MV-4-11 (cell line): ENCODE measurements at places on chromosomes 13 and 19.
A peak's percentile ranks its signal among the peaks of the same experiment; 100 is the strongest.

GRCh38 chr13:45658586-45659235, 43.2 kb upstream of the ERICH6B start:
- DNase-seq: no peak

DNA sequence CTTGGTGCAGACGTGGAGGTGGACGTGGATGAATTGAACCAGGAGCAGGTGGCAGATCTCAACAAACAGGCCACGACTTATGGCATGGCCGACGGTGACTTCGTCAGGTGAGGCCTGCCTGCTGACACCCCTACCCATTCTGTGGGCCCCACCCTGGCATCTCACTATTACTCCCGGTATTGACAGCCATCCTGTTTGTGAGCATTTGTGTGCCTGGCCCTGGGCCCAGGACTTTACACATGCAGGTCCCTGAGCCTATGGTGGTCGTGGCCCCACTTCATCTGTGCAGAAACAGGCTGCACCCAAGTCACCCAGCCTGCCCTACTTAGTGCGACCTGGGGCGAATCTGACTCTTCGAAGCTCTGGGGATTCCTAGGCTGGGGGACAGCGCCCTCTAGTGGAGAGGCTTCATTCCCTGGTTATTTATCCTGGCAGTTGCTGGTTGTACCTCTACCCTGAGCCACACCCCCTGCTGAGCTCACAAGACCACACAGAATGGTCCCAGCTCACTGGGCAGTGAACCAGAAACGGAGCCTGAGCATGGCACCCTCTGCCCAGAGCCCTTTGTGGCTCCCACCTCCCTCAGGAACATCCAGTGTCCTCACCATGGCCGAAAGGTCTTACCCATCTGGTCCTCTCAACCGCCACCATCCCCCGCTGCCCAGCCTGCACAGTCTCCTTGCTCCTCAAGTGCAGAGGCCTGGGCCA, 16.9 kb downstream of the ZNF296 start:
- peak; percentile 82 for DNase-seq

- no peak for DNase-seq
Measured at GRCh38 chr13:40394304-40394985, 272.0 kb downstream of the FOXO1 start.

GRCh38 chr13:94702181-94703041, 9.9 kb downstream of the SOX21 start:
- DNase-seq: no peak

DNA sequence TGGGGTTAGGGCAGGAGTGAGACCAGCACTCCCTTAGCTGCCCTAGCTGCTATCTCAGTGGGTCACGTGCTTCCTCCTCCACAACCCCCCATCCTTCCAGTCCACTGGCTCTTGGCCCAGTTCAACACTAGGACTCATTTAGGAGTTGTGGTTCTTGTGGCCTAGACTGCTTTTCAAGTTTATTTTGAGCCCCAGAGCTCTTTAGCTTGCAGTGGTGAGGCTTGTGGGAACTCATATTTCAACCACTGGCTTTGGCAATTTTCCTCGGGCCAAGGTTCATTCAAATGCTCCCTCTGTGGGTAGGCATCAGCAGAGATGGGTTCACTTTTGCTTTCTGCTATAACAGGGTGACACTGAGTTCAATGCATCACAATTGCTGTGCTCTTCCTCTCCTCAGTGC, 436.2 kb upstream of the SLITRK5 start:
- peak; percentile 98 for DNase-seq

- DNase-seq: peak; percentile 16
Measured at GRCh38 chr13:110874508-110874960, 40.3 kb downstream of the ANKRD10 start.

GRCh38 chr19:1913781-1914577, 8.8 kb downstream of the ADAT3 start:
- no peak for DNase-seq

GRCh38 chr13:50539791-50540530, 303.5 kb downstream of the DLEU7 start:
- no peak for DNase-seq

DNA sequence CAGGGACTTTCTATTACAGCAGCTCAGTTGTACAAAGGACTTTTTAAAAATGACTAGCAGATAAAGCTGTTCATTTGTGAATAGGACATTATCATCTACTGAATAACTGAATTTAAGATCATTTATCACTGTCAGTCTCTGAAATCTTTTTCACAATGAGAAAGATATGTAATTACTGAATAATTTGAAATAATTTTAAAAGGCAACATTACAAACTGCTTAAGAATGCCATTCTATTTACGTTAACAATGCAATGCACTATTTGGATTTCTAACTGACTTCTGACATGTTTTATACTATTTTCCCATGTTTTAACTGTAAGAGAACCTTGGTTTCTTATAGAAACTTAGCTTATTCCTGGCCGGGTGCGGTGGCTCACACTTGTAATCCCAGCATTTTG, 2033.0 kb upstream of the PCDH20 start:
- DNase-seq: no peak

DNA sequence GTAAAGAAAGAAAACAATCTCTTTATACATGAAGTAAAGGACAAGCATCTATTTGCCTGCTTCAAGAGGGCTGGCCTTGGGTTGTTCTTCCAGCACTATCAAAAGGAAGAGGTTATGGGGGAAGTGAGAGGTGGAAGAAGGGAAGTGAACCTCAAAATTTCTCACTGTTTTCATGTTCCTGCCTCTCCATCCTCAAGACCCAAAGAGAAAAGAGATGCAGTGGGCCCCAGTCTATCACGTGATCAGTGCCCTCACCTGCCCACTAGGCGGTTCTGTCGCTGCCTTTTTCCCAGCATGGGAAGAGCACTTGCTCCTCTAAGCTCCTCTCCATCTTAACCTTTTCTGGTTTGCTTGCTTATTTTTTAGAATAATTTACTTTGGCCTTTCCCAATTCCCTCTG, 6.2 kb upstream of the USP12 start:
- peak; percentile 51 for DNase-seq

DNA sequence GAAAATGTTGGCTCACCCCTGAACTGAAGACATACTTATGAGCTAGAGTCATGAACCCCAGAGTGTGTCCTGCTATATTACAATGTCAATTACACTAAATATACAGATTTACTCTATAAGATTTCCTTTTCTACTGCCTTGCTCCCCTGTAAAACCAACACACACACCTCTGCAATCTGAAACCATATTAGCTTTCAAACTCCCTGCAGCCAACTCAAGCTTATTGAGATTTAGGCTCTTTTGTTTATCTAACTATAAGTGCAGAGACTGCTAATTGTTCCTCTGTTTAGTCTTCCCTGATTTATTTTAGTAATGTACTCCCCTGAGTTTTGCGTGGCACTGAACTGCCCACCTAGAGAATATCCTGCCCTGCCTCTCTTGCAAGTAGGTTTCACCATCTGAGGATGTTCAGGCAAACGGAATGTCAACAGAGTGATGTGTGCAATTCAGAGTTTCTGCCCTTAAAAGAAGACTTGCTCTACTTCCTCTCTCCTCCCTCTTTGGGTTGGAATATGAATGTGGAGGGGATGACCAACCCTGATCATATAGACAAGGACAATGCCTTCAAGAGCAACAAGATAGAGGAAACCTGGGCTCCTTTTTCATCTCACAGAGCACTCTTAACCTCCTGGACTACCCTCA, 22.3 kb downstream of the FAM216B start:
- peak; percentile 64 for DNase-seq

GRCh38 chr13:94435604-94436226, 43.8 kb downstream of the DCT start:
- DNase-seq: peak; percentile 33

GRCh38 chr13:46553886-46554858, 1.2 kb downstream of the LRCH1 start:
- peak; percentile 83 for DNase-seq

DNA sequence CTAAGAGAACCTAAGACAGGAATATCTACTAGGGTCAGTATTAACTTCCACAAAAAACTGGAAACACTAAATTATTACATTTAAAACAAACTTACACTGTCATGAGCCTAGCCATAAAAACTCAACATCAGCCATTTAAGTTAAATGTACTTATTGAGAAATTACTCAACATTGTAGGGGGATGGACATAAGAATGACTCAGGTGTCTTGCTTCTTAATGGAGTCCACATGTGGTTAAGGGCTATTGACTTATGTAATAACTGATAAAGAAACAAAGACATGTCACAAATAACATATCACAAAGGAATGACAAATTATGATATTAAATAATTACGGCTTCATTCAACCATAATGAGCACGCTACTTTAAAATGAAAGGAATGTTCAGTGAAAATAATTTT, 36.2 kb downstream of the CLDN10 start:
- no peak for DNase-seq

GRCh38 chr13:48888613-48889012, 87.1 kb upstream of the FNDC3A start:
- no peak for DNase-seq

- no peak for DNase-seq
Measured at GRCh38 chr19:46481223-46481848, 10.0 kb upstream of the PNMA8A start.

GRCh38 chr13:70206671-70207070, 98.4 kb upstream of the KLHL1 start:
- no peak for DNase-seq

DNA sequence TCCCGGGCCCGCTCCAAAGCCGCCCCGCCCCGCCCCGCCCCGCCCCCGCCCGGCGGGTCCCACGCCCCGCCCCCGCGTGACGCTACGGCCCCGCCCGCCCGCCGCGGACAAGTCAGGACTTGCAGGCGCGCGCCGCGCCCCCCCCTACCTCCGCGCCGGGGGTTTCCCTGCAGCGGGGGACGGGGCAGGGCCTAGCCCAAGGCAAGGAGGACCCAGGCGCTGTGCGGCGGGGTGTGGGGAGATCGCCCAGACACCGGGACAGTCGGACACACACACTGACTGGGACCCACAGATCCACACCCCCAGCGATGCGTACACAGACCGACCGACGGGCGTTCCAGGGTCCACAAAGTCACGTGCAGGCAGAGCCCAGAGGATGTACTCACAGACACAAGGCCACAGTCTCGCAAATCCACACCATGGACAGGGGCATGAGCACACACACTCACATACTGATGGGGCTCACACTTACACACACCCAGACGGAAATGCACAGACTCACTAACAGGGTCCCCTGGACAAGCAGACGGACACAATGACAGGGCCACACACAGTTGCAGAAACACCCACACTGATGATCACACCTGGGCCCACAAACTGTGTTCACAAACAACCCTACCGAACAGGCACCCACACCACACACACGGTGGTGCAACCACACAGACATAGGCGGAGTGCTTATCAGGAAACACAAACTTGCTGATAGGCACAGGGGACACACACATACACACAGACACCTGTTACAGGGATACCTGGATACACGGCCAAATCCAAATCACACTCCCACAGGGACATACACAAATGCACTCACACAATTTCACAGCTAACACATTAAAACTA, 436 bp upstream of the BBC3 start:
- DNase-seq: peak; percentile 74

- peak; percentile 47 for DNase-seq
Measured at GRCh38 chr19:48635263-48635965, 1.8 kb downstream of the DBP start.

DNA sequence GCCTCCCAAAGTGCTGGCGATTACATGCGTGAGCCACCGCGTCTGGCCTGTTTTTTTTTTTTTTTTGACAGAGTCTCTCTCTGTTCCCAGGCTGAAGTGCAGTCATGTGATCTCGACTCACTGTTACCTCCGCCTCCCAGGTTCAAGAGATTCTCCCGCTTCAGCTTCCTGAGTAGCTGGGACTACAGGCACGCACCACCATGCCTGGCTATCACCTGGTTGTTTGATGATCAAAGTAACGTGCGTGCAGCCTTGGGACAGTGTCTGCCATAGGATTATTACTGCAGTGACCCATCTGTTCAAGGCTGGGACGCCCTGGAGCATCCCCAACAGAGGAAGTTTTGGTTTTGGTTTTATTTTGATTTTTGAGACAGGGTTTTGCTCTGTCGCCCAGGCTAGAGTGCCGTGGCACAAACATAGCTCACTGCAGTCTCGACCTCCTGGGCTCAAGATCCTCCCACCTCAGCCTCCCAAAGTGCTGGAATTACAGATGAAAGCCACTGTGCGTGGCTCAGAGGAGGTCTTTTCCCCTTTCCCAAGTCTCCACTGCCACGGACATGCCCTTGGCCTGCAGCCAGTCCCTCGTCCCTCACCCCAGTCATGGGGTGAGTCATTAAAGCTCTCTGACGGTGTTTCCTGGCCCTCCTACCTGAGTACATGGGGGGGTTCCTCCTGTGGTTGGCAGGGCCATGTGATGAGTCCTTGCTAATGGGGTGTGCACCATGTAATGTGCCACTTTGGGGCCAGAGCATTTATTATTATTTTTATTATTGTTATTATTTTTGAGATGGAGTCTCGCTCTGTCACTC, 65.6 kb downstream of the IER2 start:
- no peak for DNase-seq

- no peak for DNase-seq
Measured at GRCh38 chr13:104301171-104301975, 1235.2 kb upstream of the SLC10A2 start.

DNA sequence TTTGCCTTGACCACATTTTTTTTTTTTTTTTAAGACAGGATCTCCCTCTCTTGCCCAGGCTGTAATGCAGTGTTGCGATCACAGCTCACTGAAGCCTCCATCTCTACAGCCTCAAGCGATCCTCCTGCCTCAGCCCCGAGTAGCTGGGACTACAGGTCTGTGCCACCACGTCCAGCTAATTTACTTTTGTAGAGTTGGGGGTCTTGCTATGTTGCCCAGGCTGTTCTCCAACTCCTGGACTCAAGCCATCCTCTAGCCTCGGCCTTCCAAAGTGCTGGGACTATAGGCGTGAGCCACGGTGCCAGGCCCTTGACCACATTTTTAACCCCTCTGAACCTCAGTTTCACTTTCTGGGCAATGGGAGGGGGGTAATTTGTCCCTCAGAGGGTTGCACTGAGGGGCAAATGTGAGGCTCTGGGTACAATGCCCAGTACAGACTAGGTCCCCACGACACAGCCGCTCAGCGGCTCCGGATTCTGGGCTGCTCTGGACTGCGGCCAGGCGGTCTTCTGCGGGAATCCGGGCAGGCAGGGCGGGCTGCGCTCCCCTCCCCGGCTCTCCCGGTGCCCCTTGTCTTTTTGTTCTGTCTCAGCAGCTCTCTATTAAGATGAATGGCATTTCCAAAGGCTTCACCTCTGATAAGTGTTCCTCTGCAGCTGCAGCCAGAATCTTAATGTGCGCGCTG, 3.8 kb upstream of the ALOX5AP start:
- DNase-seq: no peak

DNA sequence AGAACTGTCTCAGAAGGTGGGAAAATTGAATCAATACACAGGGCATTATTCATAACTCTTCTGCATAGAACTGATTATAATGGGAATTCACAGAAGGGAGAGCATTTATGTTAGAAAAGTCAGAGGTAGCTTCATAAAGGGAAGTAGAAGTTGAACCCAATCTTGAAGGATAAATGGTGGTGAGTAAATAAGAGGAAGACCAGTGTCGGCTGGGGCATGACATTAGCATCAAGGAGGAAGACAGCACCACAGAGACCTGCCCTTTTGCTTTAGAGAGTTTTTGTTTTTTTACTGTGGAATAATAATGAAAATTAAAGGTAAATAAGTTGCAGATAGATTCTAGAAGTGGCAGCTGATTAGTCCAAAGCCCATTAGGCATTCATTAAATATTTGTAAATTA, 21.9 kb downstream of the CDC16 start:
- DNase-seq: peak; percentile 59

GRCh38 chr19:38264486-38265212, at the start of gene SPINT2:
TSS of gene SPINT2 (plus strand) at chr19:38264573. CDS start at chr19:38264893, 320 bp downstream.
- DNase-seq: peak; percentile 35
